ENCODE measurements at places on chromosomes 13 and 19. TPM values are rescaled to one million over a fixed set of nuclear protein-coding genes. Genes with fewer than 3 reads are reported as not detected.
A peak's percentile ranks its signal among the peaks of the same experiment; 100 is the strongest.

- DNase-seq, result no peak
Measured at GRCh38 chr13:114286808-114287207, 5.4 kb downstream of the UPF3A start.

GRCh38 chr19:40155749-40156265, 35.4 kb upstream of the MAP3K10 start:
- no peak for DNase-seq

- no peak for DNase-seq
Measured at GRCh38 chr13:64626105-64626504, 2604.0 kb downstream of the PCDH9 start.

GRCh38 chr13:51637852-51638215, 53.6 kb downstream of the WDFY2 start:
- DNase-seq, result no peak

DNA sequence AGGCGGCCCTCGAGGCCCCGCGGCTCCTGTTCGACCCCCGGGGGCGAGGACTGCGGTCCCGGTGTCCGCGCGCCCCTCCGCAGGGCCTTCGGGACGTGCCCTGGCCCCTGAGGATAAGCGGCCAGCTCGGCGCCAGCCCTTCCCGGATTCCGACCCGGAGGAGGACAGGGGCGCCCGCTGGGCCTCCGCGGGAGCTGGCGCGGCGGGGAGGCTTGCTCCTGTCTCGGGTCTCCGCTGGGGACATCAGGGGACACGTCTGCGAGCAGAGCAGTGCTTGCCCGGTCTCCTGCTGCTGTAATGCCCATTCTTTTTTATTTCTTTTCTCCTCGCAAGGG, 829 bp downstream of the B3GLCT start:
- no peak for DNase-seq

DNA sequence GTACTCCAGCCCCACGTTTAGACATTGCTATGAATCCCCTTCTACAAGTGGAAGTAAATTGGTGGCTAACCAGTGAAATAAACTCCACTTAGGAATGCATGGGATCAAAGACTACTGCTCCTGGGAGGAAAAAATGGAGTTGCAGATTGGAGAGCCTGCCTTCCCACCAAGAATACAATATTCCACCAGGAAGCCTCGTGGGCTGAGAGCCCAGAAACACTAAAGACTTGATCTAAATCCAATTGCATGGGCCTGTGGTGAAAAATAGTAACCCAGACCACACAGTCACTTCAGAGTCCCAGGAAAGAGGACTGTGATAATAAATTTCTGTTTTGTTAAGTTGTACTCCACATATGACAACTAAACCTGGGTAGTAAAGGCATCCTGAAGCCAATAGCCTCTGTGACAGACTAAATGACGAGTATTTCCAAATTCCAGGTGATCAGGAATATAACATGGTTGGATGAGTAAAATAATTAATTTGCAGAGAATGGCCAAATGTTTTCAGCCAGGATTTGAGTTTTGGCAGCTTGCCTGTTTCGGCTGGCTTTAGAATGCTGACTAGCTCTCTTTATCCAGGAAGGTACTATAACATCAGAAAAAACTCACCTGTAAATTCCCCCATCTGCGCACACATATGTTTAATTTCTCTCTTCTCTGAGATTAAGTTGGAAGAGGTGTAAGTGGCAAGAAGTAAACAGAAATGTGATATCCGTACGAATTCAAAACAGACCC, 480.3 kb downstream of the LIG4 start:
- DNase-seq, result no peak

- no peak for DNase-seq
Measured at GRCh38 chr13:74825938-74826246, 656.1 kb downstream of the TBC1D4 start.

GRCh38 chr13:25300861-25301346, 521 bp upstream of the NUP58 start:
- DNase-seq, result peak; percentile 24

DNA sequence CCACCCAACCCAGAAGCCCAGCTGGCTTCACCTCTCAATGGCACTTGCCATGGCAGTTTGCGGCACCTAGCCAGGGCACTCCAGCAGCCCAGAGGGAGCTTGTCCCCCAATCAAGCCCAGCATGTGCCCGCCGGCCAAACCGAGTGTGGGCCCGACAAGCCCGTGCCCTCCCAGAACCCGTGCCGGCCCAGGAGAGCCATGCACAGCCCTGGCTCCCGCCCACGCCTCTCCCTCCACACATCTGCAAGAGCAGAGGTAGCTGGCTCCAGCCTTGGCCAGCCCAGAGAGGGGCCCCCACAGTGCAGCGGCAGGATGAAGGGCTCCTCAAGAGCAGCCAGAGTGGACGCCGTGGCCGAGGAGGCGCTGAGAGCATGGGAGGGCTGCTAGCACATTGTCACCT, 2278.0 kb upstream of the PCDH20 start:
- DNase-seq, result no peak

GRCh38 chr13:110643324-110643723, 28.0 kb downstream of the NAXD start:
- DNase-seq, result no peak

DNA sequence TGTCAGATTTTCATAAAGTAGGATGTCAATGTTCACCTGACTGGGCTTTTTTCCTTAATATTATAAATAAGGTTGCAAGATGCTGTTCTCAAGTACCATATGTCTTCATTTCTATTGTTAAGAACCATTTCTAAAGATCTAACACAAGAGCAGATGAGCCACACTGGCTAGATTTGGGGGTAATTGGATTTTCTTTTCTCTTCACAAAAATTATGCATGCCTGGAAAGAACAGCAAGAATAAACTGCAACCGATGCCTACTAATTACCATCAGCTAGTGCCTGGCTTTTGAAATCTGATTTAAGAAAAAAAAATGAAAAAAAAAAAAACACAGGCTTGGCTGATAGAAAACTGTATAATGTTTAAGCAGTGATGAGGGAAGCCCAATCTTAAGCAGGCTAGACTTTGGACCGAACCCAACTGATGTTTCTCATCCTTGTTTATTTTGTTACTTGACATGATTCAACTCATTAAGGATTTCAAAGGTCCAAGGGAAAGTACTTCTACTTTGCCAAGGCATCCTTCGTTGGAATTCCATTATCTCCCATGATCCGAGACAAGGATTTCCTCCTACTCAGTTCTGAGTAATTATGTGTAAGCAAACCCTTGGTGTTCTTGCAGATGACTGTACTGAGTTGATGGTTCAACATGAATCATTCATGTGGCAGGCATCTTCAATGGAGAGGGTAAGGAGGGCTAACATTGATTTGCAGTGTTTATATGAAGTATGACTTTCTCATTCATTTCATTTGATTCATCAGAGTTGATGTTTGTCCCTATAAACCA, 300.5 kb downstream of the SPRY2 start:
- no peak for DNase-seq

DNA sequence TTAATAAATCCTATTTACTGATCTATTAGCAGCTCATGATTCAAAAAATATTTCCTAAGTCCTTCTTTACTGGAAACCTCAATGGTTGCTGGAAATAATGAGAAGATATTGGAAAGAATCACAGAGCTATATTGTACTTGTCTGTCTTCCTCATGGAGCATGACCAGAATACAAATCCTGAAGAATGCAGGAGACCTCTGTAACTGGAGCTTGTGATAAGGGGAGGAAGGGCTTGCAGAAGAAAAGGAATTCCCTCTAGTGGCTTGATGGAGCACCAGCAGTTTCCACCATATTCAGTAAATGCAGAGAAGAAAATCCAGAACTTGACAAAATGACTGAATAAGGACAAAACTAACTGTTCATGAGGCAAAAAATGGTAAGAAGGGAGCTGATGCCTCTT, 1333.1 kb downstream of the EFNB2 start:
- no peak for DNase-seq

DNA sequence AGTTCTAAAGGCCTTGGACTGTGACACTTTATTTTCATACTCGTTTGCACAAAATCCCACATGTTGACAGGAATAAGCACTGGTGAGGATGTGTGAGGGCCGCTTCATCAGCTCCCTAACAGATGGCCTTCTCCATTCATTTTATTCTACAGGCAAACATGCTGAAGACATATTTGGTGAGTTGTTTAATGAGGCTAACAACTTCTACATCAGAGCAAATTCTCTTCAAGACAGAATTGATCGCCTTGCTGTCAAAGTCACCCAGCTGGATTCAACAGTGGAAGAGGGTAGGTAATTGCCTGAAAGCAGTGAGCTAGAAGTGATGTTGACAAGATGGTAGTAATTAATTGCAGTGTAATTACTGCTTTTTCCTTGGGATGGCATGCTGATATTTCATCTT, 95.7 kb downstream of the GPR12 start:
- DNase-seq, result no peak

- DNase-seq, result no peak
Measured at GRCh38 chr13:90954605-90955195, 392.8 kb upstream of the MIR17HG start.

- DNase-seq, result no peak
Measured at GRCh38 chr19:42512130-42512636, 16.1 kb downstream of the CEACAM1 start.

- no peak for DNase-seq
Measured at GRCh38 chr19:4474514-4475022, 2.5 kb downstream of the HDGFL2 start.

DNA sequence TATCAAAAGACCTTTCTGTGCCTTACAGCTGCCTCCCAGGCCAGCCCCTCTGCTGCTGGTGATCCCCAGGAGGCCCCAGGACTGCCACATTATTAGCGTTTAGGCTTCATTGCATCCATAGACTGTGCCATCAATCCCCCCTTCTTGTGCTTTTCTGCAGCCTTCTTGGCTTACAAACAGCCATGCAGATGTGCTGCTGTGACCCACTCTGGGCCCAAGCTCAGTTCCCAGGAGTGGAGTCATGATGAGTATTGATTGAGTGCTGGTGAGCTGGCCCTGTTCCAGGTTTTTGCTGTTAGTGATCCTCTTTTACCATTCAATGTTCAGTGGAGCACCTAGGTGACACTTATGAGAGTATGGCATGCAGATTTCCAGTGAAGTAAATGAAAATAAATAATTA, 59.9 kb upstream of the SLAIN1 start:
- DNase-seq, result no peak

GRCh38 chr13:101211261-101211660, 205.0 kb downstream of the NALCN start:
- no peak for DNase-seq

- DNase-seq, result no peak
Measured at GRCh38 chr19:21610787-21611186, 105.4 kb downstream of the ZNF429 start.

GRCh38 chr19:38033658-38034491, 126.9 kb downstream of the SIPA1L3 start:
- no peak for DNase-seq

DNA sequence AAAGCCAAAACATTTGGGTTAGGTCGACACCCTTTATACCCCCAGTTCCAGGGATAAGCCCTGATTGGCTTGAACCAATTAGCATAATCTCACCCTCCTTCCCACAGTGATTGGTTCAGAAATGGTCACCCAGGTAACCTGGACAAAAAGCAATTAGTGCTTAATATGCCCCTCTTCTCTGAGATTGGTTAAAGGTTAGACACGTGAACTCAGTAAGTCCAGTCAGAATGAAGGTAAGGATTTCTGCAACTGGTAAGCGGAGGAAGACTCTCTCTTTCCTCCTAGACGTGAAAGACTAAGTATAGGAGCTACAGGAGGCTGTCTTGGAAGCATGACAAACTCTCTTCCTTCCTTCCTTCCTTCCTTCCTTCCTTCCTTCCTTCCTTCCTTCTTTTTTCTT, 1.3 kb upstream of the PNMA8C start:
- no peak for DNase-seq

- no peak for DNase-seq
Measured at GRCh38 chr19:40755791-40756190, 4.8 kb downstream of the SNRPA start.

GRCh38 chr13:110306340-110306959, 507 bp downstream of the COL4A1 start:
- DNase-seq, result no peak

DNA sequence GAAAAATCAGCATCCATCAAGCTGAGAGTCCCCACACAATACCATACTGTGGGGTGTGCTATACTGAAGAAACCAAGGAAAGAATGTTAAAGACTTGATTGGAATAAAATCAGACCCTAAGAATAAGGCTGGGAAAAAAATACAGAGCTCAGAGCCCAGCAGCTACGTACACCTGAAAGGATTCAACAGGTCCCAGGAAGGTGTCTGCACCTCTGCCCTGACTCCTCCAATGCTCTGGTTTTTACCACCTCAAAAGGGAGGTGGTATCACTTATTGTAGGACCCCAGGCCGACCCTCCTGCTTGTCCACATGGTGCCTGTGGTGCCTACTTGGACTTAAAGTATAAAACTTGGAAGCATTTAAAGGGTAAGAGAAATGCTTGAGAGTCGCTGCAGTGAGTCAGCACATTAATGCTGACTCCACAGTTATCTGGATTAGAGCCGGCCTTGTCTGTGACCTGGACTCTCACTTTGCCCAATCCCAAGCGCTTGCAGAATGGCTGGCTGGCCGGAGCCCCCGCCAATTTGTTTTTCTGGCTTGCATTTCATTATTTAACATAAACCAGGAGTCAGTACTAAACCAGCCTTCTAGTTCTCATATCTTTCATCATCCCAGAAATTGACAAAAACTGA, 110.1 kb downstream of the FGF14 start:
- DNase-seq, result no peak

GRCh38 chr13:59157181-59157580, 1006.5 kb downstream of the DIAPH3 start:
- no peak for DNase-seq

DNA sequence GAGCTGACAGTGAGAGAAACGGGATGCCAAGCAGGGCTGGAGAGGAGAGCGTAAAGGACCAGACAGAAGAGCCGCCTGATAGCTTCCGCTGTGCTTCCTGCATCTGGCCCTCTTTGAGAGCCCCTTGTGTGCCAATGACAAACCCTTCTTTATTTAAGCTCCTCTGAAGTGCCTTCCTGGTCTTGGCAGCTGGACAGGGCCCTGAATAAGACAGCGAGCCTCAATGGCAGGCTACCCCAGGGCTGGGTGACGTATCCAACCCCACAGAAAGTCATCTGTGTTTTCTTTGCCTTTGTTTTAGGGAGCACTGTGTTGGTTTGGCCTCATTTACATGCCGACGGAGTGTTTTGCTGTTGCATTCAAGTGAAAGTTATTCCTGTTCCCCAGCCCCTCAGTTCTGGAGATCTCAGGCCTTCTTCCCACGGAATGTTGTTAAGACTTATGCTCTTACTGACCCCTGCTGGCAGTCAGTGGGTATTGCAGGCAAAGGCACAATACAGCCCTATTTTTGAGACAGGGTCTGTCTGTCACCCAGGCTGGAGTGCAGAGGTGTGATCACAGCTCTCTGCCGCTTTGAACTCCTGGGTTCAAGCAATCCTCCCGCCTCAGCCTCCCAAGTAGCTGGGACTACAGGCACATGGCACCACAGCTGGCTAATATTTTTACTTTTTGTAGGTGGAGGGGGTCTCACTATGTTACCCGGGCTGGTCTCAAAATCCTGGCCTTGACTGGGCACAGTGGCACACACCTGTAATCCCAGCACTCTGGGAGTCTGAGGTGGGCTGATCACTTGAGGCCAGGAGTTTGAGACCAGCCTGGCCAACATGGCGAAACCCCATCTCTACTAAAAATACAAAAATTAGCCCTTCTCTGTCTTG, 16.8 kb downstream of the CCL25 start:
- DNase-seq, result no peak

MYH14 gene
- not detected for total RNA-seq

CGB2 gene
- not detected for total RNA-seq

LHB gene
- total RNA-seq, result not detected

ZNF805 gene
- total RNA-seq, result 6.9 TPM

COL4A2 gene
- not detected for total RNA-seq

PTPRH gene
- not detected for total RNA-seq

ATP8B3 gene
- total RNA-seq, result 11.3 TPM

CYP2A7 gene
- total RNA-seq, result not detected
